ENCODE measurements at places on chromosomes 11 and 22.

- no peak for DNase-seq
Measured at GRCh38 chr11:126857860-126858808, 142.4 kb downstream of the KIRREL3 start.

GRCh38 chr11:124052966-124053365 lies 11.8 kb upstream of the OR10G7 start:
- no peak for DNase-seq

GRCh38 chr11:20041499-20041898 lies 118.8 kb downstream of the DBX1 start:
- no peak for DNase-seq

- no peak for DNase-seq
Measured at GRCh38 chr11:17550450-17551346, 3.6 kb downstream of the OTOG start.

GRCh38 chr11:105007463-105007862 lies 15.5 kb downstream of the CASP5 start:
- DNase-seq = no peak

- no peak for DNase-seq
Measured at GRCh38 chr11:112882494-112883381, 78.5 kb upstream of the NCAM1 start.

DNA sequence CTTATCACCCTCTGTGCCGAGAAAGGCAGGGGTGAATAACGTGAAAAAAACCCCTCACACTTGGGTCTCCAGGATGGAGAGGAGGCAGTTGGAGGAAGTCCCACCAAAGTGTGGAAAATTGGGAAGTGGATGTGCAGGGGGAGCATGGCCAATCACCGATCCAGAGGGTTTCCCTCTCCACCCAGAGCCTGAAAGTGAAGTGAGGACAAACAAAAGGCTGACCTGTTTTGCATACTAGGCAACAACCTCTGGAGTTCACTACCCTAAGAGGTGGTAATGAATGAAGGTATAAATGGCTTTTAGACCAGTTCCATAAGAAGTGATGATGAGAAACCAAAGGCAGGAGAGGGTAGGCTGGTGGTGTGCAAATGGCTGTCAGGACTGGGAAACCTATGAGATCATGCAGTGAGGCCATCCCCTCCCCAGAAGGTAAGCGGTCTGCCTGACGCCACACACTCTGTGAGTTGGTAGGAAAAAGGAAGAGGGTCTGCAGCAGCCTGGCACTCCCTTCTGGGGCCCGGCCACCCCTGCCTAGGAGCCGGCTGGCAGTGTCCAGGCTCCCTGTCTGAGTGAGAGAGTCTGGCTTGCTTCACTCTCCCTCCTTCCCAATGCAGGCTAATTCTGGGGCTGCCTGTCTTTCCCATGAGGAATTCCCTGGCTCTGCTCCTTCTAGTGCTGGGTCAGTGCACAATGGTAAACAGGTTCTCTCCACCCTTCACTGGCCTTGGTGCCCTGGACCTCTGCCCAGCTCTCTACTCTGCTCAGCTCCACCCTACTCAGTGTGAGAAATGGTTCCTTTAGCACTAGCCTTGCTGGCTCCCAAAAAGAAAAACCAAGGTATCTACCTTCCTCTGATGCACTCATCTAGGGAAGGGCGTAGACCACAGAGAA lies 15.6 kb downstream of the TBC1D10A start:
- no peak for DNase-seq

DNA sequence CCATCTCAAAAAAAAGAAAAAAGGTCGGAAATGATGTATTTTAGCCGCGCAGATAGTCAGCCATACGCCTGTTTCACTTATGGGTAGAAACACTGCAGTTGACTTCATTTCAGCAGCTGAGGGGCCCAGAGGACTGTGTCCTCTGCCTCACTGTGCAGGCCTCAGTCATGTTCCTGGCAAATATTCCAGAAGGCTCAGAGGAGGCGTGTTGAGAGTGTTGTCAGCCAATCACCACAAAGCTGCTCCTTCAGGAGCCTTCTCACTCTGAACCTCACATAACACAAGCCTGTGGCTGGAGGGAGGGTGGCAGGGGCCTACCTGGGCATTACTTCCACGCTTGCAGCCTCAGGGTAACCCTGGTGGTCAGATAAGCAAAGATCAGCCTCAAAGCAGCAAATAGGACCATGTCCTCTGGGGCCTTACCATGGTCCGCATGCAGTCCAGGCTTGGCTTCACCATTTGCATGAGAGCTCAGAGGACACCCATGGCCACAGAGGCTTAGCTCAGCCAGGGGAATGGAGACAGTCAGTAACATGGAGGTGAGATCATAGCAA lies 17.3 kb upstream of the TREH start:
- no peak for DNase-seq

DNA sequence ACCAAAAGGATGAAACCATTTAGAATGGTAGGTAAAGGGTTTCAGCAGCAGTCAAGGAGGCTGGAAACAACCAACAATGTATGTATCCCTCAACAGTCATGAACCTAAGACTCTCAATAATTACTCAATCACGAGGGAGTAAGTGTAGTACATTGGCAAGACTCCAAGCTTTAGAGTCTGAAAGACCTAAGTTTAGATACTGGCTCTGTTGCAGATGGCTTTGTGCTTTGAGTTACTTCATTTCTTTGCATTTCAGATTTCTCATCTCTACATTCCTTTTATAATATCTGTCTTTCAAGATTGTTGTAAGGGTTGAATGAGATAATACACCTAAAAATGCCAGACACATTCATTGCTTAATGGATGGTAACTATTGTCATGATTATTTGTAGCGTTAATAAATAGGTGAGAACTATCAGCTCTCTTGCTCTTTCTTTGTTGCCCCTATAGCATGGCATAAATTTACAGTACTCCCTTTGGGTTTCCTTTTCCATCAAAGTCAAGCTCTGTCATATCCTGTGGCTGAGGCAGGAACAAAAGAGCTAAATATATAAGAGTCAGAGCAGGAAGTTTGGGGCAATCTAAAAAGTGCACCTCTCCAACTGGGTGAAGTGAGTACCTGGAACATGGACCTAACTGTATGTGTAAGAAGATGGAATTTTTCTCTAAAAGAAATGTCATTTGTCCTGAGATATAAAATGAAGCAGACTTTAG lies 228.2 kb upstream of the ZC3H12C start:
- no peak for DNase-seq

GRCh38 chr11:128299132-128299726 lies 288.1 kb downstream of the ETS1 start:
- DNase-seq = no peak

DNA sequence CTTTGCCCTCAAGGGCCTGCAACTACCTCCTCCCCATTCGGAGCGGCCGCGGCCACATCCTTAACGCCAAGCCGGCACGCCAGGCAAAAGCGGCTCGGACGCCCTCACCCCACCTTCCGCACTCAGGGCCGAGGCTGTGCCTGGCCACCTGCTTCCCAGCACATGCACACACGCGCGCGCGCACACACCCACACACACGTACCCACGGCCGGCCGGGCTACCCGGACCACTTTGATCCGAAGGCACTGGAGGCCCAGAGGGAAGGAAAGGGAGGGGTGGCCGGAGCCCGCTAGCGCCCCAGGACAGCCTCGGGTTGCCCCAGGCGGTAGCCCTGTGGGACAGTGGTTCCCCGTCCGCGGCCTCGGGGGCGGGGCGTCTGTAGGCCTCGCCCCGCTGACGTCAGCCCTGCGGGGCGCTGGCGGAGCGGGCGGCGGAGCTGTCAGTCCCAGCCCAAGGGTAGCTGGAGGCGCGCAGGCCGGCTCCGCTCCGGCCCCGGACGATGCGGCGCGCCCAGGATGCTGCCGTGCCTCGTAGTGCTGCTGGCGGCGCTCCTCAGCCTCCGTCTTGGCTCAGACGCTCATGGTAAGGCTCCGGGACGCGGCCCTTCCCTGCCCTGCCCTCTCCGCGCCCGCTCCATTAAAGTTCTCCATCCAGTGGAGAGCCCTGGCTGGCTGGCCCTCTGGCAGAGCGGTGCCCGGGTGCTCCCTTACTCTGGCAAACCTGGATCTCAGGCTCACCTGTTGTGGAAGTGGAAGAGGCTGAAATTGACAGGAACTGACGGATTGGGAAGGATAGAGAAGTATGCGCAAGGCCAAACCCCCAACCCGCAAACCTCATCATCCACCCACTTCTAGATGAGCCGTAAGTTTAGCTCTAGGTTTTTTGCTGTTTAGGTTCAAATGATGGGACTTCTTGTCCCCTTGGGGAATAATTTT lies at the start of gene IL10RA:
IL10RA (plus strand) TSS at position 442 of the 935 bp plus-strand sequence; CDS start at position 516, 74 bp downstream.
- DNase-seq = peak; percentile 73

DNA sequence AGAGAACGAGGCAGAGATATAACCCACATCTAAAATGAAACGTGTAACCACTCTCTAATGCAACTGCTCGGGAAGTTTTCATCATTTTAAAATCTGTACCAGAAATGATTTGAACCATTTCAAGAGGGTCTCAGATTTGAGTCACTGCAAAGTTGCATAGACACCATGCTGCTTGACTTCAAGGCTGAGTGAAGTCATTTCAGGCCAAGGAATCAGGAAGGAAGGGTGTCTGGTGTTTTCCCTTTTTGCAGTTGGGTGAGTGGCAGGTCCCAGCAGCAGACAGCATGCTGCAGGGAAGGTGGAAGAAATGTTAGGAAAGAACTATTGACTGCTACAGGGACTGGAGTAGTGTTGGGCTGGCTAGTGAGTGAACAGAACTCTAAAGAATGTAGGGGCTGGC lies 16.5 kb downstream of the TANGO2 start:
- no peak for DNase-seq

DNA sequence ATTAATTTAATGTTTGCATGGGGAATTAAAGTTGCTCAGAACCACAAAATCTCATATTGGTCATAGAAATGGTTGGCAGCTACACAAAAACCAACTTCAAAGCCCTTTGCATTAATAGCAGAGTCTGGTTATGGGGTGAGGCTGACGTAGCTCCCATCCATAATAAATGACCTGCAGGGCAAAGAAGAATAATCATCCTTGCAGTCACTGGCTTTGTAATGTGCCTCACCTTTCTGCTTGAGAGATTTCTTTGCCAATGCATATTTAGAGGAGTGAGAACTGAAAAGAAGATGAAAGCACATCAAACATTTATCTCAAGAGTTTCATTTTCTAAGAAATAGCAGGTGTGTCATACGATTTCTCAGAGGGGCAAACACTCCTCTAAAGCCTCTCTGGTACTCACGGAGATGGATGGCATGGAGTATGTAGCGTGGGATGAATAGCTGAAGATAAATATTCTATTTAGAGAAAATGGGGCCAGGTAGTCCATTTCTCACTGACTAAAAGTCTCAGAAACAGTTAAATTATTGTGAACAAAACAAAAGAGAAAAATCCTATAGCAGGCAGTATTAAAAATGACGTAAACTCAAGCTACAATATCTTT lies 1491.9 kb downstream of the FAM181B start:
- DNase-seq = no peak

DNA sequence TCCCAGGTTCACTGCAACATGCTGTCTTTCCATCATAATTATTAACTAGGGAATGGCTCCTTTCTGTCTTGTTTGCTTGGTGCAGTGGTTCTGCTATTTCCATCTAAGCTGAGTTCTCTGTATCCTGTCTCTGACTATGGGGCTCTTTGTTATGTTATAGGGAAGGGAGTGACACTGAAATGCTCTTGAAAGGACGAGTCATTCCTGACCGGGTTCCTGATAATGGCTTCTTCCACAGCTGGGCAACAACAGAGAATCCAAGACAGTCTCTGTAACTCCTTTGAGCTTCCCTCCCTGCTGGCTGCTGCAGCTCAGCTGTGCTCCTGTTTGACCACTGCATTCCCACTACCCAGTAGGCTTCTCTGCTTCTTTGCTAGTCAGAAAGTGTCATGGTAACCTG lies 24.1 kb downstream of the OR2AT4 start:
- no peak for DNase-seq

DNA sequence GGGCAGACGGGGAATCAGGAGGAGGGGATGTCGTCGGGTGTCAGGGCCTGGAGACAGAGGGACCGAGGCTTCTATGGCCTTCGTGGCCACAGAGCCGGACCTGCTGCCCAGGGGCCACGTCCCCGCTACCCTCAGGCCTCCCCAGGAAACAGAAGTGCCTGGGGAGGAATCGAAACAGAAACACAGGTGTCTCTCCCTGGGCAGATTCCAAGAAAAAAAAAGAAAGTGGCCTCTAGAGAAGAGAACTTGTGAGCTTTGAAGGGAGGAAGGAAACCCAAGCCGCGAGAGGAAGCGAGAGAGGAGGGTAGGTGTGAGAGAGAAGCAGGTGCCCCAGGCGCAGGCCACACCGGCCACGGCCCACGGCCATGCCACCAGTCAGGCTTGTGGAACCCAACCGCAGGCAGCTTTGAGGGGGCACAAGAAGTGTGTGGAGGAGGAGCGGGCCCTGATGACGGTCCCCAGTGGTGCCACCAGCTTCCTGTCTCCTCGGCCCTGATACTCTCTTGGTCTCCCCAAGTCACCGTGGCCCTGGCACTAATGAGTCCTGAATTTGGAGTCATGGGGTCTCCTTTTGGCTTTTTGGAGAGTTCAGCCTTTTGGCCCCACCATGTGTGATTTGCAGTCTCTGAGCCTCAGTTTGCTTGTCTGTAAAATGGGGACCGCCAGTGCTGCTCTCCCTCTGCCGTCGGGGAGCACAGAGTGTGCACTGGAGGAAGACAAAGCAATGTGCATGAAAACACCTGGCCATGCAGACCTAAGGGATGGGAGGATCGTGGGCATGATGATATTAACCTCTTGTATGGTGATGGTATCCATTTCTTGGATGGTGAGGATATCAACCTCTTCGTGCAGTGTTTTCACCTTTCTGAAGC lies 25.2 kb downstream of the LIF start:
- DNase-seq = peak; percentile 64

DNA sequence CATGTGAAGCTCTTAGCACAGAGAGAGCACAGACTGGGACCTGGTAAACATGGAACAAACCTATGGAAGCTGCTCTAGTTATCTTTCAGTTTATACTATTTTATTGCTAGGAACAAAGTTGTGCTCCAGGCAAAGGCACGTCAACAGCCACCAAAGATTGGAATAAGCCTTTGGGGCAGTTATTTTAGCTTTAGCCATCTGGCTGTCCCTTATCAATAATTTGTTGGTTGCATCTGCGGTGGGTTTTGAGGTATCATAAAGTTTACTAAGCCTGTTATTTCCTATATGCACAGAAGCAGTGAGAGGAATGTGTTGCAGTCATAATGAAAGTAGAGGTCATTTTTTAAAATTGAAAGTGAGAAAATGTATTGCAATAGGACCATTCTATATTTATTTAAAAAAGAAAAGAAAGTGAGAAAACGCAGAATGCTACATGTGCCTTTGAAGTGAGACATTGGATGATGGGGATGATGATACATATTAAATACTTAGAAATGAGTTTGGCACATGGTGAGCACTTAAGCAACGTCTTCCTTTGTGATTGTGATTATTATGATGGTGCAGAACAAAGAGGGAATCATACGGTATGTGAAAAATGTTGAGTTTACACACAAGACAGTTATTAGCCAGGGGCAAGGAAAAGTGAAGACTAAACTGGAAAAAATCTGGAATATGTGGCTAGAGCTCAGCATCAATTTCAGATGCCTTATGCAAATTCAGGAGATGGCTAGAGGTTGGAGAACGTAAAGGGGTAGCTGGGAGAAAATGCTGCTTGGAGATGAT lies 58.3 kb downstream of the PRR5L start:
- DNase-seq = no peak

- DNase-seq = no peak
Measured at GRCh38 chr11:47599902-47600301, 5.7 kb upstream of the C1QTNF4 start.

GRCh38 chr11:130452940-130453339 lies 4.5 kb downstream of the ADAMTS15 start:
- DNase-seq = no peak
